ENCODE measurements at places on chromosomes 13 and 19.

DNA sequence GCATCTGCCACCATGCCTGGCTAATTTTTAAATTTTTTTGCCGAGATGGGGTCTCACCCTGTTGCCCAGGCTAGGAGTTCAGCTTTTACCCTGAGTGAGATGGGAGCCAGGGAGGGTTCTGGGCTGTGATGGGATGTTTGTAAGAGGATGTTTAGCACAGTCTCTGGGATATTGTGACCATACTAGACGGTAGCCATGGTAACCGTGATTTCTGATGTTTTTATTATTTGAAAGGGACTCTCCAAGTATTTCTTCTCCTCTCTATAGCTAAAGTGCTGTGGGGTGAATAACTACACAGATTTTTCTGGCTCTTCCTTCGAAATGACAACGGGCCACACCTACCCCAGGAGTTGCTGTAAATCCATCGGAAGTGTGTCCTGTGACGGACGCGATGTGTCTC is 10.4 kb downstream of the TSPAN16 start:
- DNase-seq, result no peak

DNA sequence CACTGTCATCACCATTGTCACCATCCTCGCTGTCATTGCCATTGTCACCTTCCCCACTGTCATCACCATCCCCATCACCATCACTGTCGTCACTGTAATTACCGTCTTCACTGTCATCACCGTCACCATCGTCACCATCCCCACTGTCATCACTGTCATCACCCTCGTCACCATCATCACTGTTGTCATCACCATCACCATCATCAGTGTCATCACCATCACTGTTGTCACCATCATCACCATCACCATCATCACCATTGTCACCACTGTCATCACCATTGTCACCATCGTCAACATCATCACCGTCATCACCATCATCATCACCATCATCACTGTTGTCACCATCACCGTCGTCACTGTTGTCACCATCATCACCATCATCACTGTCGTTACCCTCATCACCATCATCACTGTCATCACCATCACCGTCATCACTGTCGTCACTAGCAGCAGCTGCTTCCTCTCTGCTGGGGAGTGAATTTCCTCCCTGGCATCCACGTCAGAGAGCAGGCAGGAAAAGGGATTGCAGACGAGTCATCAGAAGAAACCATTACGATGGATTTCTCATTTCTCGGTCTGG is 27.3 kb downstream of the TMEM255B start:
- DNase-seq, result no peak

DNA sequence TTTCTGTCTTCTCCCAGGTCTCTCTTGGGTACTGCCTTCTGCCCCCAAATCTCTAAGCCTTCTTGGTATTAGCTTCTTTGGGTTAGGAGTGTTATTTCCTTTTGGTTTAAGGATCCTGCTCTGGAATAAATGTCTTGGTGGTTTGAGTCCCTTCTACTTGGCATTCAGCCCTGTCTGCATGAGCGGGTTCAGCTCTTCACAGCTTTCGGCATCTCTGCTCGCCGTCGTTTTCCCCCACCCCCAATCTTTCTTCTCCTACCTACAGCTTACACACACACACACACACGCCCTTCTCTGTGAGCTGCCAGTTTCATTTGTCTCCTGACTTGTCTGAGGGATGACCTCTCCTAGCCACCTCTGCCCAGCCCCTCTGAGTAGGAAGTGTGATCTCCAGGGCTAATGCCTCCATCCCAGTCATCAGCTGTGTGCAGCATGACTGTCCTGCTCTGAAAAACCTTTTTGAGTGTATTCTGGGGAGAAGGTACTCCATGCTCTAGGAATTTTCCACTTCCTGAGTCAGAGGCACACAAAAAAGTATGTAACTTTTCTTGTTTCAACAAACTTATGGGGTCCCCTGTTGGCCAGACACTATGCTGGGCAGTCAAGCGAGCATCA is 4.7 kb downstream of the CNOT3 start:
- no peak for DNase-seq

DNA sequence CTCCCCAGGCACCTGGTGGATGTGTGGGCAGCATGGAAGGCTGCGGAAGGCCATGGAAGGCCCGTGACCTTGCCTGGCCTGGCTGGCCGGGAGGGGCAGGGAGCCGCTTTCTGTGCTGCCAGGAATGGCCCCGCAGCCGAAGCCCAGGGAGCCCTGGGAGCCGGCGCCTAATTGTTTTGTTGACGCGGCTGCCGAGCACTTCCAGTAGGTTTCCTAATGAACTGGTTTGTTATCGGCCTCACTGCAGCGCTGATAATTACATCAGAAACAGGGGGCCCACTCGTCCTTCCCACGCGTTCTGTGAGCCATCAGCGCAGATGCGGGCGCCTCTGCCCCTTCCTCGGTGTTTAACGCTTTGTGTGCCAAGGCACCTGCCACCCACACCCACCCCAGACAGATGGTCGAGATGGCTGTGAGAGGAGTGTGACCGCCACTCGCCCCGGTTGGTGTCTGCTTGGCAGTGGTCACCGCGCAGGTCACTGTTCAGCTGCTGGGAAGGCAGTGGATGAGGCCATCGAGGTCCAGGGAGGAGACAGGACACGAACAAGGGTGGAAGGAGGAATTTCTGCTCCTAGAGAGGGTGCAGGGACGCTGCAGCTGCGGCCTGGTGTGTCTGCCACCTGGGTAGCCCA is 124.5 kb downstream of the KDM4B start:
- no peak for DNase-seq

DNA sequence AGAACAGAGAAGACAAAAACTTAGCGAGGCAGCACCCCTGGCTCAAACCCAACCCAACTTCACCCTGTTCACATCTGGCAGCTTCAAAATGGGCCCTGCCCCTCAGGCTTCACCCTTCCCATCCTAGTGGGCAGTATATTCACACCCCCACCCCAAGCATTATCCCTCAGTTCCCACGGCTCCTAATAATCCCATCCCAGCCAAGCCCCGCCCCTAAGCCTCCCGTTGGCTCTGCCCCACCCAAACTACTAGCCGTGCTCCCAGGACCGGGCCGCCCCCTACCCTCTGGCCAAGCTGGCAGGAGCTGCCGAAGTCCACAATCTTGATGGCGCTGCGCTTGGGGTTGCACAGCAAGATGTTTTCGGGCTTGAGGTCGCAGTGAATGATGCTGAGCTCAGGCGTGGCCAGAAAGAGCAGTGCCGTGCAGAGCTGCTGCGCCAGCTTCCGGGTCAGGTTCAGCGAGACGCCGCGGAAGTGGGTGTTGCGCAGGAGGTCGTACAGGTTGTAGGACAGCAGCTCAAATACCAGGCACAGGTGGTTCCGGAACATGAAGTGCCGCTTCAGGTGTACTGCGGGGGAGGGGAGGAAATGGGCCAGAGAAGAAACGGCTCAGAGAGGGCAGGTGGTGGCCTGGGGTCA is 5.8 kb downstream of the DYRK1B start:
- no peak for DNase-seq

DNA sequence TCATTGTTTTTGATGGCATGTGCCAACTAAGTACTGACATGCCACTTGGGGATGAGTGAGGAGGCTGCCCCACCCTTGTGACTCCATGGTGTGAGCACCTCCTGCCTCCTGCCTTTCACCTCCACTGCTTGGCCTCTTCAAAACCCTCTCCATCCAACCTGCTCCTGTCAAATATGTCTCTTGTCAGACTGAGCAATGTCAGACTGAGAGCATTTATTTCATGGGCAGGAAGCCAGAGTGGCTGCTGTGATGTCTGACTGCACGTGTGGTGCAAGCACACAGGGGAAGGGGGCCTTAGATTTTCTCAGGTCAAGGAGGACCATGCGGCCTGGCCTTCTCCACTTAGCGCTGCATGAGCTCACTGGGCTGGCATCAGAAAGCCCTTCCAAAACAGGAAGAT is 68.3 kb downstream of the STARD13 start:
- DNase-seq, result no peak

GRCh38 chr19:46404055-46404752 is 9.2 kb downstream of the CCDC8 start:
- DNase-seq, result no peak

- DNase-seq, result peak; percentile 52
Observed at GRCh38 chr19:48926909-48927308, 6.6 kb upstream of the DHDH start.

GRCh38 chr13:106570299-106570852 is 2.4 kb upstream of the ARGLU1 start:
- DNase-seq, result peak; percentile 75

- DNase-seq, result no peak
Observed at GRCh38 chr19:39494661-39495060, 4.1 kb upstream of the DLL3 start.

DNA sequence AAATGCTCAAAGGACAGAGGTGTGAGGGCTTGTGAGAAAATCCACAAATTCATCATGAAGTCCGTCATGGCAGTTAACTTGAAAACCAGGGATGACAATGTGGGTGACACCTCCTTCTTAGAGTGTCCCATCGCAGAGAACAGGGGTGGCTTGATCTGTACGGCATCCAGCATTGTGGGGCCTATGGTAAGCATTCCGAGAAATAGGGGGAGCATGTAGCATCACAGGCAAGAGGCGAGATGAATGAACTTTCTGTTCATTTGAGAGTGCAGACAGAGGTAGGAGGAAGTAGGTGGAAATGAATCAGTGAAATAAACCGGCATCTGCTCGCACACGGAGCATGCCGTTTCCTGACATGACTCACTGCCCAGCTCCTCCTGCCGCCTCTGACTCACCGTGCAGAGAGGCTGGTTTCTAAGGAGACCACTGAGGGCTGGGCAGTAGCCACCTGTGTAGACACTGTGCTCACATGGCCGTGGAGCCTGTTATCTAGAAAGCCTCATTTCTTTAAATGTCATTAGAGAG is 339.0 kb downstream of the RFC3 start:
- DNase-seq, result peak; percentile 66

GRCh38 chr19:44313231-44313630 is 8.4 kb upstream of the ZNF235 start:
- DNase-seq, result no peak

- DNase-seq, result no peak
Observed at GRCh38 chr13:109366525-109366924, 419.9 kb downstream of the IRS2 start.

DNA sequence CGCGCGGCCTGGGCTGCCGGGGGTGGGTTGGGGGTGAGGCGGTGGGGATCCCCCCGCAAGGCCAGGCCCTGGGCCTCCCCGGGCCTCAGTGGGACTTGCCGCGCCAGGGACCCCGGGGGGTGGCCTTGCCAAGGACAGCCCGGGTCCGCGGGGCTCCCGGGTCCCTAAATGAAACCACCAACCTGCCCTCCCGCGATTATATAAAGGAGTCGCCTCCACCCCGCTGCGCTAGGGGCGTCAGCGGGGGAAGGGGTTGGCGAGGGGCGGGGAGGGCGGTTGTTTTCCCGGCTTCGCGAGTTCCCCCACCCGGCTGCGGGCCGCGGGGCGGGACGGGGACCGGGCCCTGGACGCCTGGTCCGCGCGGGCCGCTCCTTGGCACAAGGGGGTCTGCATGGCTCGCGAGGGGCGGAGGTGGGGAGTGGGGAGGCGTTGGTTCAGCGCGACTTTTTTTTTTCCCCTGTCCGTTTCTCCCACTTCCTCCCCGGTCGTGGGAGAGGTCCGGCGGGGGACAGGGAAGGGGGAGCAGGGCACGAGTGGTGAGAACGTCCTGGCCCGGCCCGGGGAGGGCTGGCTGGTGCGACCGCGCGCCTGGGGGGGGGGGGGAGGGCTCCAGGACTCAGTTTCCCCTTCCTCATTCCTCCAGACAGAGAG is 822 bp upstream of the ZBTB7A start:
- DNase-seq, result no peak
